HCT116 (cell line): ENCODE measurements at places on chromosomes 4 and X.
A peak's percentile ranks its signal among the peaks of the same experiment; 100 is the strongest.

- DNase-seq: no peak
Measured at GRCh38 chr4:119100655-119101054, 35.0 kb upstream of the MYOZ2 start.

GRCh38 chr4:71411981-71412380, 73.2 kb downstream of the SLC4A4 start:
- DNase-seq: no peak

DNA sequence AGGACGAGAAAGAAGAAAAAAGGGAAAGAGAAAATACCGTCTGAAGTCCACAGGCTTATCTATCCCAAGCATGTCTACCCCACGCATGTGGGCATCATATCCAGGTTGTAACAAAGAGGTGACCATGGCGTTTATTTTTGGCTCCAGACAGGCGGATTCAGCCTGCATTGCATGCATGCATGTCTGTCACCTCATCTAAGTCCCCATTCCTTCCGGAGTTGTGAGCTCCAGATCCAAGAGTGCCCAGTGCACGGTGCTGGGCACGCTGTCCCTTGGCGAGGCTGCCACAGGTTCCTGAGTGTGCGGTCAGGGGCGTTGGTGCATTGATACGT, 905 bp upstream of the GALNTL6 start:
- DNase-seq: no peak

GRCh38 chr4:179989975-179990374, 2253.2 kb upstream of the TENM3 start:
- DNase-seq: no peak

DNA sequence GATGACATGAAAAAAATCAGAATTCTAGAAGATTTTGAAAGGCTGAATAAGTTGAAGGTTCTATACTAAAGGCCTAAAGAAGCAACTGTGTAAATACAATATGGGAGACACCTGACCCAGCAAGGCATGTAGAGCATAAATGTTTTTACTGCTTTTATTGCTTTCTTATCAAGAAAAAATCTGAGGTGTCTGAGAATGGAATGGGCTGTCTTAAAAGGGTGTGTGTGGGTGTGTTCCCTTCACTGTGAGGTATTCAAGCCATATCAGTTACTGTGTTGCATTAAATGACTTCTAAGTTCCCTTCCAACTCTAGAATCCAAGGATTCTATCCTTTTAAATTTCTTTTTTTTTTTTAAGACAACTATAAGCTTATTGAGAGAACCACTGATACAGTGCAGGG, 15.7 kb downstream of the ATP8A1 start:
- no peak for DNase-seq

- no peak for DNase-seq
Measured at GRCh38 chr4:158356301-158356700, 146.0 kb downstream of the TMEM144 start.

DNA sequence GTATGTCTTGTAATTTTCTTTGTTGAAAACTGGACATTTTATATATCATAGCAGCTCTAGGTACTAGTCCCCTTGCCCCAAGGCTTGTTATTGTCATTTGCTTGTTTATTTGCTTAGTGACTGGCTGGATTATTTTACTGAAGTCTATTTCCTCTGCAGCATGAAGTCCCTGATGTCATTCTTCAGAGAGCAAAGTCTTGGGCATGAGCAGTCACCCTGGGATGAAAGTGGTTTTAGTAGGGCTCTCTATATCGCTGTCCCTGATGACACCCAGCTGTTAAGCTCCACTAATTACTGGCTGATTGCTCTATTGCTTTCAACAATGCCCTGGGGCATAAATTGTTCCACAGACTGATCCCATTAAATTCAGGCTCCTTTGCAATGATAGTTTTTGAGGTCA, 113.5 kb upstream of the USP9X start:
- no peak for DNase-seq

DNA sequence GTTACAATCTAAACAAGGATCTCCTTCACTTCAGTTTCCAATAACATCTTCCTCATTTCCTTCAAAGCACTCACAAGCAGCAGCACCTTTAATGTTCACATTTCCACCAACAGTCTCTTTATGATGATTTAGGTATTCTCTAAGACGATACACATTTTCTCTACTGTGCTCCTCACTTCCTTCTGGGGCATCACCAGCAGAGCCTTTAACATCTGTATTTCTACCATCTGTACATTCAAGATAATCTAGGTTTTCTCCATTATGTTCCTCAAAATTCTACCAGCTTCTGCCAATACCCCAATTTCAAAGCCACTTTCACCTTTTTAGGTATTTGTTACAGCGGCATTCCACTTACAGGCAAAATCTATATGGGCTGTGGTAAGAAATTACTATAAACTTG, 80.6 kb downstream of the FBXW7 start:
- no peak for DNase-seq

DNA sequence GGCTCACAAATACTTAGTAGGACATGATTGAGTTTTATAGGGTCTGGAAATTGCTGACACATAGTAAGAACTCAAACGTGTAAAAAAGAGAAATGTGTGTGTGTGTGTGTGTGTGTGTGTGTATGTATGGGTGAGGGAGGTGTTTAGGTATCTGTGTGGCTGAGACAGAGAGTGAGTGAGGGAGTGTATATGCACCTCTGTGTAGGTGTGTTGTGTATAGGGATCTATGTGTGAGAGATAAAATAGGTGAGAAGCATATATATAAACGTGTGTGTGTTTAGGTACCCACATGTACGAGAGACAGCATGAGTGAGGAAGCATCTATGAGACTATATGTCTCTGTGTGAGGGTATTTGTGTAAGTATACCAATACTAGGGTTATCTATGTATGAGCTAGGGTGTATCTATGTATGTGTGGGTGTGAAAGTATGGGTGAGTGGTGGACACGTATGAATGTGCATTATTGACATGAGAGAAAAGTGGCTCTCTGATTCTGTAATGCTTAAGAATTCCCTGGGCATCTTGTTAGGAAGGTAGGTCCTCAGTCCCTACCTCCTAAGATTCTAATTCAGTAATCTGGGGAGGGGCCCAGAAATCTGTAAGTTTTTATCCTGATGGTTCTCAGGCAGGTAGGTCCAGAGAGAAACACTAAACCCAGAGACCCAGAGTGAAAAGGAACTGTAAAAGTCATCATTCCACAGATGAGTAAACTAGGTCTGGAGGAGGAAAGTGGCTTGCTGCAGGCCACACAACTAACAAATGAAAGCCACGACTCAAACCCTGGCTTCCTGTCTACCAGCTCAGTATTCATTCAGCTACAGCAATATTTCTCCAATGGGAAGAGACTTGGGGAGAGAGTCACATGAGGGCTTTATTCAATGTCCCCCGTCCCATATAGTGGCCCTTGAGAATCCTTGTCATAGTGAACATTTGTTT, 237.0 kb downstream of the IDS start:
- no peak for DNase-seq

GRCh38 chr4:97525236-97525635, 618.0 kb downstream of the STPG2 start:
- DNase-seq: no peak

DNA sequence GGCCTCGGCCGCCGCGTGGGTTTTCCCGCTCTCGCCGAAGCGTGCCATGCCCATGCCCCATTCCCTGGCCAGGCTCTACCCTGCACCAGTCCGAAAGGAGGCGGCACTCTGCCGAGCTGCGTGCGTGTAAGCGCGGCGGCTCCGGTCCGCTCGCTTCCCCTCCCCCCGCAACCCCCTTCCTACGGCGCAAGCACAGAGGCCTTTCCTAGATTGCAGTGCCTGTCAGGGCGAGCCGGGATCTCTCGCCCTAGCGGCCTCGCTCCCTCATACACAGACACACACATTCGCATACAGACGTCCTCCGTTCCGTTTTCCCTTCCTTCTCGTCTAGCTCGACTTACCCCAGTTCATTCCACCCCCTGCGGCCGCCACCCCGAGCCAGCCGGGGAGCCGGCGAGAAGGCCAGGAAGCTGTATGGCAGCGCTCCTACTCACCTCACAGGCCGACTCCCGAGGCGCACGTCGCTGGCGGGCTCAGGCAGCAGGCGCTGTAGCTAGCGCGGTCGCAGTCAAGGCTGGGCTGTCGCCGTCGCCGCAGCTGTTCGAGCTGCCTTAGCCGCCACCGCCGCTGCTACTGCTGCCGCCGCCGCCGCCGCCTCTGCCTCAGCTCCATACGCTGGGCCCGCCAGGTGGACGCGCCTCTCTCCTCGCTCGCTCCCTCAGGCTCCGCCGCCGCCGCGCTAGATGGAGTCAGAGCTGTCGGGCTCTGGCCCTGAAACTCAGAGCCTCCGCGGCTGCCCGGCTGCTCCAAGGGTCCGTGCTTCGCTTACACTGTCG, 615 bp downstream of the NEXMIF start:
- DNase-seq: no peak

DNA sequence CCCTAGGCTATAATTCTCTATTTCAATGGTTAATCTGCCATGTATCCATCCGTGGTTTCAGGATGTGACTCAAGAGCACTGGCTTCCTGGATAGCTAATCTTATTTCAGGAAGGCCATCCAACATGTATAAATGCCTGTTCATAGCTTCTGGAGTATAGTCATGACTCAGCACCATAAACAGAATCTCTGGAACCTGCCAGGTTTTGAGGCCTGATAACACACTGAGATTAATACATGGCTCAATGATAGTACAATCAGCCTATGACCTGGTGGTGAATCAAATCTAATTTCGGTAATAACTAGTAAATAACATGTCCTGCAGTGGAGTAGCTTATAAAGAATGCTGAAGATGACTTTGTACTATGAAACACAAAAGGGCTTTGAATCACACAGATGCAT, 5.7 kb upstream of the IL13RA2 start:
- peak; percentile 15 for DNase-seq

GRCh38 chrX:70174754-70175153, 2.5 kb upstream of the DGAT2L6 start:
- DNase-seq: no peak
